ENCODE measurements at places on chromosomes 7 and 10.
A peak's percentile ranks its signal among the peaks of the same experiment; 100 is the strongest.

DNA sequence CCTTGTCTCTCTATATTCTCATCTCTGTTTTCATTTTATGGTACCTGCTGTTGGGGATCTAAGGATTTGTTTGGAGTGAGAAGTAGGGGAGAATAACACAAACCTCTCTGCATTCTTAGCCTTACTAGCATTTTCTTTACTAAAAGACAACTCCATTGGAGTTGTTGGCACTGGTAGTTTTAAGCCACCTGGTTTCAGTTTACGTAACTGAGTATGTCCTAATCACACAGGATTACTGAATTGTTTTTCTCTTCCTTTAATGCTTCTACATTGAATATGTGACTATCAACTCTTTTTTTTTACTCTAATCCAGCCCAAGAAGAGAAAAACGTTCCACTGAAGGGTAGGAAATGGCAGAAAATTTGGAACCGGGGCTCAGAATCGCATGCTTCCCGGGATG lies 30.0 kb upstream of the TRIL start:
- DNase-seq: peak; percentile 36

- peak; percentile 52 for DNase-seq
Observed at GRCh38 chr10:24694086-24694485, 29.6 kb downstream of the ARHGAP21 start.

- peak; percentile 57 for DNase-seq
Observed at GRCh38 chr10:30493609-30494530, 59.9 kb downstream of the MAP3K8 start.

- no peak for DNase-seq
Observed at GRCh38 chr10:64484811-64485330, 963.7 kb downstream of the REEP3 start.

- peak; percentile 100 for DNase-seq
Observed at GRCh38 chr10:104300002-104300735, 31.2 kb downstream of the GSTO2 start.
